ENCODE measurements at places on chromosomes 16 and 17. TPM values are rescaled to one million over a fixed set of nuclear protein-coding genes. Genes with fewer than 3 reads are reported as not detected.

RDM1 gene
- total RNA-seq: 1.4 TPM

KRT40 gene
- not detected for total RNA-seq

TNK1 gene
- total RNA-seq: 1.5 TPM

CSH1 gene
- not detected for total RNA-seq

CD300LB gene
- 0.30 TPM for total RNA-seq

CDYL2 gene
- total RNA-seq: 15.9 TPM

DNA sequence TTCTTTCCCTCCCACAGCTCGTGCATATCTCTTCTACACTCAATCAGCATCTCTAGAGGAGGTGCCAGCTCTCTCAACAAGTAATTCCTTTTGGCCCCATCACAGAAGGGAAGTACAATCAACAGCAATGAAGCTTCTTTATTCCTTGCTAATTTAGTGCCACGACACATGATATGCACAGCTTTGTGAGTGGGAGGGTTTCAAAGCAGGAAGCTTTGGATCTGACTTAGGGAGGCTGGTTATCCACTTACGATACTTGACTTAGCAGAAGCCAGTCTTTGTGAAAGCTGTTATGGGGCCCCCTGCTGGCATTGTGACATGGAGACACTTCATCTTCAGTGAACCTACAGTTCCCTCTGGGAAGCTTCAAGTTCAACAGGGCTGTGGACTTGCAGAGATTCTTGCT is 81.0 kb downstream of the TMEM100 start:
- DNase-seq: no peak

DNA sequence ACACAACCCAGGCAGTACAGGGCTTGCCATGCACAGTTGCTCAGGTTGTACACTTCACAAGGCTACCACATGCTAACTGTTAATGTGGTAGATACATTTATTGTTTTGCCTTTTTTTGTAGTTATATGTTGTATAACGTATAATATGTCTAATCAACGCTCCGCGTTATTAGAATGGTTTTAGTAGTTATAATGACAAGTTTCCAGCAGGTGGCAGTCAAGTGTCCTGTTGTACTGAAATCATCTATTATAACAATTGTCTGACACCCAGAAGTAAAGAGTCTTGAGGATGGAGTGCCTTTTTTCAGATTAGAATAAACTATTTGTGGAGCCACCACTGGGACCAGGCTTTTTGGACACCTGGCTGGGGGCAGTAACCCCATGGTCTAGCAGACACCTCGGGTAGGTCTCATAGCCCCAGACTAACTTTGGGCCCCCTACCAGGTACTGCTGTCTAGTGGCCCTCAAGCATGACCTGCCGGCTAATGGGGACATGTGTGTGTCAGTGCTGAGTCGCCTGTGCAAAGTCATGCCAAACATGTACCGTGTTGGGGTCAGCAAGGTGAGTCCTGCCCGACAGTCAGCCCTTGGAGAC is 32.8 kb downstream of the MYO15A start:
- DNase-seq: peak; percentile 38

DNA sequence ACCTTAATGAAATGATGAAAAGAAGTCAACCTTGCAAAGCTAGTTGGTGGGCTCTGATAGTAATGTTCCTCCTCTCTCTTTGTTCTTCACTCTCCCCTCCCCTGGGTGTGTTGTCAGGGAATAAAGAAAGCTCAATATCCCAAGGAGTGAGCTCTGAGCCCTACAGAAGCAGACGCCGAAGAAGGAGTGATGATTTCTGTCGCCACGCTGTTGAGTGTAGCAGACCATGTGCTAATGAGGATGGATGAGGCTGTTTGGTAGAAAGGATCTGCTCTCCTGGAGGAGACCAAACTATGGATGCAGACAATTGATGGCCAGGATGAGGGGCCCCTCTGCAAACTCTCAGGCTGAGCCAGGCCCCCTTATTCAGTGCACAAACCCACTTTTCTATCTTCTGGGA is 140.0 kb upstream of the DNAH9 start:
- DNase-seq: no peak

DNA sequence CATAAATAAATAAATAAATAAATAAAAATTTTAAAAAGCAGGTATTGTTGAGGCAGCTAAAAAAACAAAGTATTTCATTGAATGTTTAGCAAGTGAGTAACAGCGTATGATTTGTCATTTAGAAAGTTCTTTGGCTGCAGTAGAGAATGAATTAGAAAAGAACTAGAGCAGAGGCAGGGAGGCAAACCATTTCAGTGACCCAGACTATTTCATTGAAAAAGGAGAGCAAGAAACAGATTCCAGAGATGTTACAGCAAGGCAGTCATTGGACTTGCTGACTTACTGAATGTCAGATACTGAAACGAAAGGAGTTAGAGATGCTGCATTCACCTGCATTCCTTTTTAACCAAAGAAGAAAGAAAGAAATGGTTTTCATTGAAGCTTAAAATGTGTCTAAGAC is 105.5 kb upstream of the HLF start:
- no peak for DNase-seq

DNA sequence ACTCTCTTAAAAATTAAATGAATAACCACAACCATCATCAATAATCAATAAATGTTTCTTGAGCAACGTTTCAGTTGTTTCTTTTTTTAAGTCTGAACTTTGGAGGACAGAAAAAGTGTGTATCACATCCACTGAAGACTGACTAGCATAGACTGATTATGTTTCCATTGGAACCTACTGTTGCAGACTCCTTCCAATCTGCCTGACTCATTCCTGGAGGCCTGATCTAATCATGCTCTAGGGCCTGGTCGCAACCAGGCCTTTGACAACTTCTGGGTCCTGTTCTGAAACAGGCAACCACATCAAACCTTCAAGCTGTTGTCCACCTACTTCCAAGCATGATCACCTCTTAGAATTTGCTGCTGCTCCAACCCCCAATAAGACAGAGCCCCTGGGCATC is 109.2 kb upstream of the NUDT7 start:
- DNase-seq: no peak

- no peak for DNase-seq
These were observed 80.6 kb downstream of the LMF1 start for GRCh38 chr16:890217-890616.

- no peak for DNase-seq
These were observed 19.3 kb downstream of the PIPOX start for GRCh38 chr17:29062215-29062614.
